ENCODE measurements at places on chromosomes 12 and 14. TPM values are rescaled to one million over a fixed set of nuclear protein-coding genes. Genes with fewer than 3 reads are reported as not detected.

Gene AHNAK2
- total RNA-seq: 2.0 TPM

Gene PMEL
- 136 TPM for total RNA-seq

Gene PLA2G1B
- not detected for total RNA-seq

Gene AMHR2
- total RNA-seq: 1.6 TPM

GRCh38 chr14:70622111-70622712, 19.5 kb upstream of the TTC9 start:
- no peak for DNase-seq

- no peak for DNase-seq
Observed at GRCh38 chr14:102593825-102594137, 1.3 kb downstream of the RCOR1 start.

DNA sequence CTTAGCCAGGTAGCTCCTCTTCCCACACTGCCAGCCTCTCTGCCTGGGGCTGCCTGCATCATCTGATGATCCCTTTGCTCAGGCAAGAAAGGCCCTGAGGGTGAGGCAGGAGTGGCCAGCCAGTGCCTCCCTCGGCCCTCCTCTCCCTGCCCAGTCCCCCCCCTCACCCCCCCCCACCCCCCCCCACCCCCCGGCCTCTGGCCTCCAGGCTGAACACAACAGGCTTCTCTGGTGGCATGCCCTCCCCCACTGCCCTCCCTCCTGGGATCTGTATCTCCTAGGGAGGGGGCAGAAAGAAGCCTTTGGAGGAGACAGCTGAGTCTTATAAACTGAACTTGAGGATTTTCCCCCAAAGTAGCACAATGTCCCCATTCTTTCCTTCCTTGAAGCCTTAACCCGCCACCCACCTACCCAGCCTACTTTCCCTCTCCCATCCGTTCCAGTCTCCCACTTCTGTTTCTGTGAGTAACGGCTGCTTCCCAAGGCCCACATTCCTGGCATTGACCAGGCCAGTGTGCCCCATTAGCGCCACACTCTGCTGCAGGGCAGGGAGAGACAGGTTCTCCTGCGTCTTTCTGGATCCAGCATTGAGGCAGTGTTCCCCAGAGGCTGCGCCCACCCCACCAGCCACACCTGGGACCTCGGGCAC, 82.1 kb downstream of the B4GALNT3 start:
- no peak for DNase-seq

GRCh38 chr12:52608161-52608560, 6.9 kb upstream of the KRT72 start:
- peak; percentile 59 for DNase-seq

Measured in type B pancreatic cell (in vitro differentiated cells).